ENCODE measurements at places on chromosomes 2 and 18.

- DNase-seq = no peak
Measured at GRCh38 chr2:15302154-15302553, 259.0 kb downstream of the NBAS start.

- no peak for DNase-seq
Measured at GRCh38 chr18:51686590-51686989, 489.1 kb upstream of the MEX3C start.

- peak; percentile 39 for DNase-seq
Measured at GRCh38 chr2:198314559-198315153, 510.3 kb downstream of the PLCL1 start.

DNA sequence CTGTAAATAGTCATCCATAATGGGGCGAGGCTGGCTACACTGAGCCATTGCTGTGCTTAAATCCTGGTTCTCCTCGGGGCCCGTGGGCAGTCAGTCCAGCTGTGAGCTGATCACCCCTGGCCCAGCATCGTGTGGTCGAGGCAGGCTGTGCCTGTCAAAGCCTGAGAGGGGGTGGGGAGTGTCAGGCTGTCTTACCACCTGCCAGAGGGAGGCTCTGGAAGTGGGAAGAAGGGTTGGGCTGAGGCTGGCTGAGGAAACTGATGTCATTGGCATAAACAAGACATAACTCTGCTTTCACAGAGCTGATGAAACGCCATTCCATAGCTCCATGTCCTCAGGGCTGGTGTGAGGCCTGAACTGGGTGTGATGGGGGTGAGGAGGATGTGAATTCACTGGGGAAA is 49.7 kb downstream of the KLHL29 start:
- no peak for DNase-seq

DNA sequence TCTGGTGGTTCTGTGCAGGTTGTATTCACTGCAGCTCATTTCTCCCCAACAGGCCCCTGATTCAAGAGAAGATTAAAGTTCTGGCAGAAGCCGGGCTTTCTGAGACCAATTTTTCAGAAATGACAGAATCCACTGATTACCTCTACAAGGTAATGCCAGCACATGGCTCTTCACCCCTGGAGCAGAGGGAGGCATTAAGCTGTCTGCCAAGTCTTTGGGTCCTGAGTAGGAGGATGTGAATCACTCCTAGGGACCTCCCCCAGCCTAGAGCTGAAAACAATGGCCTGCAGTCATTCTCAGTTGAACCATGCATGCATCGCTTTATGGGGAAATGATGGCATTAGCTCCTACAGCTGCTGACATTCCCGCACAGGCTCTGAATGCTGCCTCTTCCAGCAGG is 20.5 kb upstream of the RPL37A start:
- no peak for DNase-seq

DNA sequence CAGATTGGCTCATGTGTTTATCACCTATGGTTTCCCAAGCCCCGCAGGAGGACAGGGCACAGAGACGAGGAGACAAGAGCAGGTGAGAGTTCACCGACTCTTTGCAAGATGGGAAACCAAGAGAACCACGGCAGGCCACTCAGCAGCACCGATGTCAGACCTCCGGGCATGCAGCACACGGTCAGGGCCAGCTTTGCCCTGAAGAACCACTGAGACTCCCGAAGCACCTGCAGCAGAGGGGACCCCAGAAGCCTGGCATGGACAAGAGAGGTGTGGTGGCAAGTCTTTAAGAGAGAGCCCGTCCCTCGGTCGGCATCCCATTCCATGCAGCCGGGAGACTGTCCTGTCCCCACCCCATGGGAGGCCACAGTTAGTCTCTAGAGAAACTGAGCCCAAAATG is 36.6 kb upstream of the TAF1B start:
- DNase-seq = no peak

GRCh38 chr2:41024816-41025215 is 572.9 kb upstream of the SLC8A1 start:
- DNase-seq = no peak

DNA sequence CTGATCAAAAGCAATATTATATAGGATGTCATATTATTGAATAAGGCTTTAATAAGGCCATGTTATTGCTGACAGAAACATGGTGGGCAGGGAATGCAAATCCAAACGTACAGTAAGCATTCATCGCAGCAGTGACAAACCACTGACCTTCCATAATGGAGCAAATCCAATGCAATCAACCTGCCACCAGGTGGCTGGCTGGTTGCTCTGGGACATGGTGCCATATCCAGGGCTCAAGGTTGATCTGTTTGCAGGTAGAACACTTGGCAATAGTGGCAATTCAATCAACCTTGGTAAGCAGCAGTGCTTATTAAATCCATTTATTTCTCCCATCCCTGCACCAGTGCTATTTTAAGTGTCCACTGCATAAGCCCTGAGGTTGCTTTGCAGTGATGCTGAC is 75.4 kb downstream of the CERKL start:
- no peak for DNase-seq

- DNase-seq = no peak
Measured at GRCh38 chr2:201931951-201932350, 101.7 kb upstream of the FZD7 start.

DNA sequence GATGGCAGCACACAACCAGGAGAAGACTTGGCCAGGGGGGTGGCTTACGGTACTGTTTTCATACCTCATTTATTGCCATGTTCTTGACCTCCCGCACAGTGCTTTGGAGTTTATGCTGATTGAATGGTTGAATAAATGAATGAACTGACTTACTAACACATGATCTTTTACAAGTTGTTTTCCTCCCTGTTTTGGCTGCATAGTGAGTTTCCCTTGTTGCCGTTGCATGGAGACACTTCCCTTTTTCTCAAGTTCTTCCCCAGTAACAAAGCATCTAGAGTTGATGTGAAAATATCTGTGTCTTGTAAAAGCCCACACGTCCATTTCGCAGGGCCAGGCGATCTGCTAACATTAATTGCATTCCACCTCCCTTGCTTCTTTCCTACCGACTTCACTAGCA is 35.7 kb upstream of the RAB1A start:
- no peak for DNase-seq

- DNase-seq = no peak
Measured at GRCh38 chr2:104860451-104860790, 6.5 kb downstream of the POU3F3 start.

GRCh38 chr2:67858886-67859285 is 203.9 kb downstream of the C1D start:
- no peak for DNase-seq

DNA sequence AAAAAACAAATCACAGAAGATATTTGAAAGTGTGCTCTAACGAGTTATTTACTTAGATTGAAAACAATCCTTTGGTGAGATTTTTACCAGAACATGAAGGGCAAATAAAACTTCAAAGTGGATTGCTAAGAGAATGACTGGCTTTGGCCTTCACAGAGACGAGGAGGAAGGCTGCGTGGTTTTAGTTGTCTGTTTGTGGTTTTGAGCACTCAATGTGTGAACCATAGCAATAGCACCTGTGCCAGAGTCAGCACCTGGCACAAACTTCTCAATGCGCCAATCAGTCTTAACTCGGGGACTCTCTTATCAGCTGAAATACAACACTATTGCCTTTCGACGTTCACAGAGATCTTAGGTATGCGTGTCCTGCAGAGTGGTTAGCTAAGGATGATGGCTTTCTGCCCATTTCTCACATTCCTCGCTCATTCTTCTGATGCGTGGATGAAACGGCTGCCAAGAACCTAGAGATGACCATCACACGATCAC is 70.0 kb downstream of the MBP start:
- no peak for DNase-seq

DNA sequence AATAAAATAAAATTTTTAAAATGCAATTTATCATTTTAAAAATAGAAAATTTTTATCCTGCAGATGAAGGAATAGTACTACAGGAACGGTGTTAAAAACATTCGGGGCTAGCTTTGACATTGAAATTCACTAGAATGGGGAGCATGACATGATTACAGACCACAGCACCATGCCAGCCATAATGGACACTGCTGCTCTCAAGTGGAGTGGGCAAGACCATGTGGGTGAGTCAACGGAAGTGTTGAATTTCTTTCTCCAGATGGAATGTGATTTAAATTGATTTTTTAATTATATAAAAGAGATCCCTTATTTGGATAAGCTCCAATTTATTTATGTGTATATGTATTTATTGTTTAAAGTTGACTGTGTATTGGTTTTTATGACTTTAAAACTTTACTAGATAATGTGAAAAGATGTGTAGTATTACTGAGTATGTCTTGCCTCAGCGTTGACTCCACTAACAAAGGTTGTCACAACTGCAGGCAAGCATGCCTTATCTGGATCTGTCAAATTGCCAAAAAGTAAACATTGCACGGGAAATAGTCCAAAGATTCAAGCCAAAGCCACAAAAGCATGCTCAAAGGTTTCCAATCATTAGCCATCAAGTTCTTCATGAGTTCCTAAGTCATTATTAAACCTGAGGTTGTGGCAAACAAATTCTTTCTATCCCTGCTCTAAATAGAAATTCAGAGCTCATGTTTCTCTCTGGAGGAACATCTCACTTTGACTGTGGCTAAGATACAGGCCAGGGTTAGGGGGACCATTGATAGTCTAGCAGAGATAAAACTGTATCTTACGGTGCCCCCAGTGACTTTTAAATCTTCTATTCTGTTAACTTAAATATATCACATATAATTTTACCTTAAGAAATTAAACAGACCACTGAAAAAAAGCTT is 536.9 kb downstream of the TMX3 start:
- no peak for DNase-seq

- no peak for DNase-seq
Measured at GRCh38 chr2:205681401-205682238, 681 bp upstream of the NRP2 start.

DNA sequence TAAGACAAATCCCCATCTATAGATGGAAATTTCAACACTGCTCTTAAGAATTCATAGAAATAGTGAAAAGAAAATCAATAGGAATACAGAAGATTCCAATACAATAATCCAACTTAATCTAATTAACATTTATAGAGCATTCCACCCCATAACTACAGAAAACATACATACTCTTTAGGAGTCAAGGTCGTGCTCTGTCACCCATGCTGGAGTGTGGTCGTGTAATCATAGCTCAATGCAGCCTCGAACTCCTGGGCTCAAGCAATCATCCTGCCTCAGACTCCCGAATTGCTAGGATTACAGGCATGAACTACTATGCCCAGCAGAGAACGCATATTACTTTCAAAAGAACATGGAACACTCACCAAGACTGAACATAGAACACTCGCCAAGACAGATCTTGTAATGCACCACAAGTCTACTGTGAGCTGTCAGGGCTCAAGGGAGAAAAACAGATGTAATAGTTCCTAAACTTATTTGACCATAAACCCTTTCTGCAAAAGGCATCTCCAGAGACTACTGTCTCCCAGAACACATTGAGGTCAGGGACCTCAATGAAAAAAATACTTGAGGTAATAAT is 14.1 kb downstream of the MEMO1 start:
- DNase-seq = no peak

DNA sequence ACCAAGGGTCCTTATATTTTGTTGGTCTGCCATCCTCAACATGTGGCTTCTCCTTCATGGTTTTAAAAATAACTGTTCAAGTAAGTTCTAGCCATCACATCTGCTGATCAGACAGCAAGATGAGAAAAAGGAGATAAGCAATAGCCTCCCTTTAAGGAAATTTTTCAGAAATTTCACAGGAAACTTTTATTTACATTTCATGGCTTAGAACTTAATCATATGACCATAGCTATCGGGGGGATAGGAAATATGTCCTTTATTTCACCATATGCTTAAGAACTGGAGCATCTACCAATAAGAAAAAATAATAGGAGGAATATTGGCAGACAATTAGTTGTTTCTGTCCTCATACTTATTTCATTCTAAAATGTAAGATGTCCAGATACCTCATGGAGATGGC is 16.2 kb downstream of the ATF2 start:
- DNase-seq = no peak

DNA sequence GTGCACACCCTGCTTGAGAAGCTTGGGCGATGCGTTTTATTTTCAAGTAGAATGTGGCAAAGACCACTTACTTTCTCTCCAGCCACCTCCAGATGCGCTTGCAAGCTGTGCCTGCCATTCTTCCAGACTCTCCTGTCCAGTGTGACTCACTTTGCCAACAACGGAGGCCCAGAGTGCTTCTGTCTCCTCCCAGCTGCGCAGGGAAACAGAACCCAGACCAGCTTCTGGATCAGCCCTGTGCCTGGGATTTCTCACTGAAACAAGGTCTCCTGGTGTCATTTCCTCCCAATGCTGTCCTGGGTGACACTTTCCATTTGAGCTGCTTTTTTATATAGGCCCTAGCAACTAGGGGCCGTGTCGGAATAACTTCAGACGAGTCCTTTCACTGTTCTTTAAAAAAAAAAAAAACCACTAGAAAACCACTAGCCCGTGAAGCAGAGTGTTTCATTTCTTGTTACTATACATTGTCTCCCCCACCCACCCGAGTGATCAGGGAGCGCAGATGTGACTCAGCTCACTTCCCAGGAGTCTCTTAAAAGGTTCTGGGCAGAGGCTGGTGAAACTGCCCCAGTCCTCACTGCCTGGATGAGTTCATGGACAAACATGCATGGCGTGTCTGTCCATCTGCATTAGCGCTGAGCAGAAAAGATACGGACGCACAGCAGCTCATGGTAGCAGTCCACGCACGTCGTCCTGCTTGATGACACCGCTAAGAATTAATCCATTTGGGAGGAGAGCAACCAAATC is 25.3 kb upstream of the RPL31 start:
- no peak for DNase-seq

- DNase-seq = no peak
Measured at GRCh38 chr2:172635548-172635947, 79.7 kb downstream of the PDK1 start.

DNA sequence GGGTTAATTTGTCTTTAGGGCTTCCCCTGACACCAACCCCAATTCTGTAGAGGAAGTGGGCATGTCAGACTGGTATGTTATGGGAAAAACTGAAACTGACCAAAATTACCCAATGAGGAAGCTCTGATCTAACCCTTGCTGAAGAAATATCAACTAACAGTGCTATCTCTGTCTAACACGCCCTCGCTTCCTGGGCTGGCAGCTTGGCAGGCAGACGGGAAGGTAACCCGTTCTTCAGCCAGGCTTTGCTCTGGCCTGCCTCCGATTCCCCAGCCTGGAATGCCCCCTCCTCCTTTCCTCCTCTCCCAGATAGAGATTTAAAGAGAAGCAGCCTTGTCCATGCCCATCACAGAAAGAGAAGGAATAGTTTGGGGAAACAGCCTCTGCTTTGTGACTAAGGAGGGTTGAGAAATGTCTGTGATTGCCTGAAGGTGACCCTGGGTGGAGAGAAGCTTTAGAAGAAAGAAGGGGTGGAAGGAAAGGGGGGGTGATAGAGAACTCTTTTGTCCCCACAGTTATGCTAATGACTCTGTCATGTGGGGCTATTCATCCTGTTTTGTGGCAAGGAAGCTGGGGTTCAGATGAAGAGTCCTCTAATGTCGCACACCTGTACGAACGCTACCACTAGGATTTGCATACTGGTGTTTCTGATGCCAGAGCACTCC is 15.4 kb downstream of the HK2 start:
- no peak for DNase-seq

DNA sequence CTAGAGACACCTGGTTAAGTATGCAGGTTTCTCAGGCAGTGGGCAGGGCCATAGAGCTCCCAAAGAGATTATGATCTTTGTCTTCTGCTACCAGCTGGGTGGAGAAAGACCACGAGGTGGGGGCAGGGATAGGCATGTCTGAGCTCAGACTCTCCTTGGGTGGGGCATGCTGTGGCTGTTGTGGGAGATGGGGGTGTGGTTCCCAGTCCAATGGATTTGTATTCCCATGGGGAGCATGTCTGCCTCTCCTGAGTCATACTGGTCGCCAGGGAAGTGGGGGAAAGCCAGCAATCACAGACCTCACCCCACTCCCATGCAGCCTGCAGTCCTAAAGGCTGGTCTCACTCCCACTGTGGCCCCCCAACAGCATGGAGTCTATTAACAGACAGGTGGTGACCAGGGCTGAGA is 31.4 kb upstream of the RHOB start:
- no peak for DNase-seq
